GM12864 (cell line): ENCODE measurements at places on chromosomes 6 and 20.

DNA sequence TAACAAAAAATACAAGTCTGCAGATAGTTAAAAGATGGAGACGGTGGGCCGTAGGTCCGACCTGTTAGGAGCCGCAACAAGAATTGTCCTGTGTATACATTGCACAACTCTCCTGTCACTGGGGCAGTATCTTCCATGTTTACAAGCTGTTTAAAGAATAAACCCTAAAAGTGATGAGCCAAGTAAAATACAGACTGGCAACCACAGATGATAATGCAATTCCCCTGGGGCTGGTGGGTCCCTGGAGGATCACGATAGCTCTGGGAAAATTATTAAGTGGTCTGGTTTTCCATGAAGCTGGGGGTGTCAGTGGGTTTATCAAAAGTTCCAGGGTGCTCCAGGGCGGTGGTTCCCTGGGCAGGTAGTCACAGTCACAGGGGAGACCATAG lies 8.1 kb upstream of the FAM50B start:
- no peak for DNase-seq

DNA sequence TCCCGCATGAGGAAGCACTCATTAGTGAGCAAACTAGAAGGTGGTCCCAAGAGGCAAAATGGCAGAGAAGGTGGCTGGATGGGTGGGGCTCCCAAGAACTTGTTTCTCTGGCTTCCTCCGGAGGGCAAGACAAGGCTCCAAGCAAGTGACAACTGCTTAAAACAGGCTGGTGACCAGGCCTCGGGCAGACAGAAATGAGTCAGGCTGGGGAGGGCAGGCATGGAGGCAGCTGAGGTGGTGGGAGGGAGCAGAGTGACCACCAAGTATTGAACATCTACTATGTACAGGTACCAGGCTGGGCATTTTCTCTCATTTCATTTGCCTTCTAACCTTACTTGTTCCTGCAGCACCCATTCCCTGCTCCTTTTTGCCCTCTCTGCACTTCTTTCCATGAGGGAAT lies 33.4 kb downstream of the TNXB start:
- DNase-seq = no peak

- DNase-seq = no peak
These were observed 1.9 kb upstream of the TMEM242 start for GRCh38 chr6:157325069-157325805.

DNA sequence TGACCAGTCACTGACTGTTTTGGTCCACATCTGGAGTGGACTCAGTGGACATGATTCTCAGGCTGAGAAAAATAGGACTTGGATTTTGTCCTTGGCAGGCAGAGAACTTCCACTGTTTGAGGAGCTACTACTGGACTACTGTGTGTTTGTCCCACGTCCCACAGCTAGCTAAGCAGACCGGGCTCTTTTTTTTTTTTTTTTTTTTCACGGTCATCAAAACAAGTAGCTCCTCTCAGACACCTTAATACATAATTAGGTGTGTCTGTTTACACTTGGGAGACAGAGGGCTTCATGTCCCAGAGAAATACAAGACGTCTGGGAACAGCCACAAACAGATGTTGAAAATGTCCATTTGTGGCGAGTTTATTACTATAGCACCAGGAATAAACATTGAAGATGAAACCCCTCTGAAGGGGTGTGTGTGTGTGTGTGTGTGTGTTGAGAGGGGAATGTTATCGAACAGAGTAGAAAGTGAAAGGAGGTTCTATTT lies 155.0 kb upstream of the SUPT3H start:
- no peak for DNase-seq

GRCh38 chr6:79377047-79377446 lies 142.6 kb upstream of the HMGN3 start:
- no peak for DNase-seq

- DNase-seq = no peak
These were observed 13.4 kb downstream of the RAE1 start for GRCh38 chr20:57364451-57364850.

DNA sequence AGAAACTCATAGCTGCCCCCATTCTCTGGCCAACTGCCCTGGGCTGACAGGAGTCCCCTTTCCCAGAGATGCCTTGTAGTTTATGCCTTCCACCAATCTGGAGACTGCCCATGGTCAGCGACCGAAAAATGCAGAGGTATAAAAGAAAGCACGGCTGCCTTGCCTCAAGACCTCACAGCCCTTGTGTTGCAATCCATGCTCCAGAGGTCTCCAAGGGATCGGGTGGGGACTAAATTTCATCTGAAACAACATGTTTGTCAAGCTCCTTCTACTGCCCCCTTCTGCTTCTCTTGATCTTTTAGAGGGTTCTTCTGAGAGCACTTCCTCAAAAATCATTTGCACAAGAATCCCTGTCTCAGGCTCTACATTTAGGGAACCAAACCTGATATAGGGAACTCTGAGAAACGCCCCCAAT lies 128.8 kb downstream of the PLCB1 start:
- no peak for DNase-seq

- no peak for DNase-seq
These were observed 21.7 kb downstream of the ELOVL5 start for GRCh38 chr6:53327017-53327395.

- DNase-seq = no peak
These were observed 4.5 kb upstream of the MYT1 start for GRCh38 chr20:64159711-64160110.

DNA sequence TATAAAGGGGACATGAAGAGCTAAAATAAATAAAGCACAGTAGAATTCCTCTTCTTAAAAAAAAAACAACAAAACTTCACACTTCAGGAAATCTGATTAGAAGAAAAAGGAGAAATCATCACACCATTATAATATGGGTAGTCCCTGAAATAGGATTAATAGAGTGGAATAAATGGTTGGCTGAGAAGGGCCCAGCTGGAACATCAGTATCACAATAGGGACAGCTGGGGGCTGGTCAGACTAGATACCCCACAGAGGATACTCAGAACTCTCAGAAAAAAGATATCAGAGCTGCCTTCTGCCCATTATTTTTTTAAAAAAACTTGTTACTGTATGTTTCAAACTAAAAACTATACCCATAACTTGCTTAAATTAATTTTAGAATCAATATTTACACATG lies 75.2 kb downstream of the DST start:
- no peak for DNase-seq

DNA sequence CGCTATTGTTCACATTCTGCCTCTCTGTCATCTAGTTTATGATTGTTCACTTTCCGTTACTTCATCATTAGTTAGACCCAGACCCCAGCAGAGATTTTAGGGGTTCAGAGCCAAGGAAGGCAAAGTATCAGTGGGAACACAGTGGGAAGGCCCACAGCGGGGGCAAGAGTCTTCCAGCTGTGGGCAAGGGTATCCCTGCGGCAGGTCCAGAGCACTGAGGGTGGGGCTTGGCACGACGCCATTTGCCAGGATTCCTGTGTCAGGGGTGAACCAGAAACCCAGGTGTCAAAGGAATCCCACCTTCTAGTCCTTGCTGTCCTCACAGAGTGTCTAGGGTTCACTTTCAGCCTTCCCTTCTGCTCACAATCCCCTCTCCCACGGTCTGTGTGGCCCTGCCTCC lies 13.3 kb downstream of the RAET1E start:
- DNase-seq = no peak

DNA sequence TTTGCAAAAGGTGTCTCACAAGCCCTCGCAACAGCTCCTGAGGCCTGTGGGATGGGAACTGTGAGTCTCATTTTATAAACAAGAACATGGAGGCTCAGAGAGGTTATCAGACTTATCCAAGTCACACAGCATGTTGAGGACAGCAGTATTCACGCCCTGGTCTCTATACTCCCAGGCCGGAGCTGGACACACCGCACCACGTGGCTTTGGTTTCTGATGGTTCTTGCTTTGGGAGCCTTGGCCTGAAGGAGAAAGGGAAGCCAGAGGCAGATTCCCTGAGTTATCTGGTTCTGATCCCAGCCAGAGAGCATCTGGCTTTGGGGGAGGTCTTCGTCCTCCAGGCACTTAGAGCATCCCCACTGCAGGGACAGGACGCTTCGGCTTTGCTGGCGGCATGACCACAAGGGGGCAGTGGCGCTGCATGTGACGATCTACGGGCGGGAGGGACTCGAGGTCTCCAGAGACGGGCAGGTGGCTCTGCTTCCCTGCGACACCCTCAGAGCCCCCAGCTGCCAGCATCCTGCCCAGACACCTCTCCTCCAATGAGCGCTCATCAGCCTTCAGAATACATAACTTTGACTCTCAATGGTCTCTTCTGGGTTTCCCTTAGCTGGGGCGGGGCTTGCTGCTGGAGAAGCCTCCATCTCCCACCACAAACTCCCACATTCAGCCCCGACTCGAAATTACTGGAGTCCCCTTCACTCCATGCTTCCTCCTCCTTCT lies 51.4 kb upstream of the SAYSD1 start:
- peak; percentile 10 for DNase-seq

DNA sequence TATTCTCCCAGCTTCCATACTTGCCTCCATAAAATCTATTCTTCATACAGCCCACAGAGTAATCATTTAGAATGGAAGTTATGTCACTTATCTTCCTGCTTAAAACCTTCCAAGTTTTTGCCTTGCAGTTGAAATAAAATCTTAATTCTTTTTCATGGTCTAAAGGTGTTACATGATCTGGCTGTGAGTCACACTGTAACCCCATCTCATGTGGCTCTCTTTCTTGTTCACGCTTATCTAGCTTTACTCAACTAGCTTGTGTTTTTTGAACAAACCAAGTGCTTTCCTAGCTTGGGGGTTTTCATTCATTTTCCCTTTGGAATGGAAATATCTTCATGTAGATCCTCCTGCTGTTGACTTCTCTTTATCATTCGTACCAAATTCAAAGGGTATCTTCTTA lies 23.6 kb upstream of the THEMIS start:
- DNase-seq = no peak

- DNase-seq = no peak
These were observed 527.8 kb upstream of the RNF217 start for GRCh38 chr6:124434421-124434820.

GRCh38 chr6:36666826-36667591 lies 11.5 kb upstream of the CDKN1A start:
- peak; percentile 79 for DNase-seq

DNA sequence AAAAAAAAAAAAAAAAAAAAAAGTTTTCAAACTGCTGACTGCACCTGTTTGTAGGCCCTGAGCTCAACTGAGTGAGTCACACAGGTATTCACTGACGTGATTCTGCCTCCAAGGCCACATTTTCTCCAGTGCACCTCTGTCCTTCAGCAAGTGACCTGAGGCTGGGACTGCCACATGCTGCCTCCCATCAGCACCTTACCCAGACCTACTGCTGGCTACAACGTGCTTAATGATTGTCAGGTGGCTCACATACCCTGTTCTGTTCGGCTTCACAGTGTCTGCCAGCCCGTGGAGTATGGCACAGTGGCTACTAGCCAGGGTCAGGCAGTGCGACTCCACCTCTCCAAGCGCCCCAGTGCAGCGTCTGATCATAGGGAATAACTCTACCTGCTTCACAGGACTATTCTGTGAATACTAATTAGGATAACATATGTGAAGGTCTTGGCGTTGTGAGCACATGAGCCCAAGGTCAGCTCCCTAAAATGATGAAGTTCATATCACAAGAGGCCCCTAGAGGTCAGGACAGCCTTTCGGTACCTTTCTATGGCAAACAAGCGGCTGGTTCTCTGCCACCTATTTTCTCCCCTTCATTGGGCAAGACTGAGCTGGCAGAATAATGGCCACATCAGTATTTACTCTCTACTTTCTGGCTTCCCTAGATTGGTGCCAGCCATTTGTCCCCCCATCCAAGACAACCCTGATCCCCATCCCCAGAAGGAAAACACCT lies 28.1 kb downstream of the RIPOR3 start:
- no peak for DNase-seq

DNA sequence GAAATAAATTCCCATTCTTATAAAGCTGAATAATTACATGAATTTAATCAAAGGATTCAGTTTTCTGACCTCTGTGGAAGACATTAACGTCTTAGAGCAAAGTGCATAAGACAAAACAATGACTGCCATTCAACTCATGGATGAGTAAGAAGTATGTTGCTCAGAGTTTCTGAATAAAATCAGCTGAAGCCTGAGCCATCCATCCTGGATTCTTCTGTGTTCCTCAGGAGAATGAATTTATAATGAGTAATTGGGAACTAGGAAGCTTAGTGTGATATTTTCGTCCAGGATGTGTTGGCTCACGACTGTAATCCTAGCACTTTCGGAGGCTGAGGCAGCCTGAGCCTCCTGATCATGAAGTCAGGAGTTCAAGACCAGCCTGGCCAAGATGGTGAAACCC lies 62.8 kb downstream of the PERP start:
- DNase-seq = no peak

DNA sequence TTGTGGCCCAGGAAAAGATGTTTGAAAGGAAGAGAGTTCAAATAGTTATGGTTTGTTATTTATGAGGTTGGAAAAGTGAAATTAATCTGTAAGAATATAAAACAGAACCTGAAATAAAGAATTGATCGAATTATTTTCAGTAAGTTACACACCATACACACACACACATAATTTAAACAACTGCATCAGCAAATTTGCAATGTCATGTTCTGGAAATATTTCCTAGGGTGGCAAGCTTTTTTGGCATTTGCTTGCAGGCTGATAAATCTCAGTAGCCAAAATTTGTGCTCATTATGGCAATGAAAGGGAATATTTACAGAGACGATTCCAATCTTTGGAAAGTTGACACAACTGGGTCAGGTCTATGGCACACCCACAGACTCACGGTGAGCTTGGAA lies 9.5 kb downstream of the CITED2 start:
- no peak for DNase-seq

DNA sequence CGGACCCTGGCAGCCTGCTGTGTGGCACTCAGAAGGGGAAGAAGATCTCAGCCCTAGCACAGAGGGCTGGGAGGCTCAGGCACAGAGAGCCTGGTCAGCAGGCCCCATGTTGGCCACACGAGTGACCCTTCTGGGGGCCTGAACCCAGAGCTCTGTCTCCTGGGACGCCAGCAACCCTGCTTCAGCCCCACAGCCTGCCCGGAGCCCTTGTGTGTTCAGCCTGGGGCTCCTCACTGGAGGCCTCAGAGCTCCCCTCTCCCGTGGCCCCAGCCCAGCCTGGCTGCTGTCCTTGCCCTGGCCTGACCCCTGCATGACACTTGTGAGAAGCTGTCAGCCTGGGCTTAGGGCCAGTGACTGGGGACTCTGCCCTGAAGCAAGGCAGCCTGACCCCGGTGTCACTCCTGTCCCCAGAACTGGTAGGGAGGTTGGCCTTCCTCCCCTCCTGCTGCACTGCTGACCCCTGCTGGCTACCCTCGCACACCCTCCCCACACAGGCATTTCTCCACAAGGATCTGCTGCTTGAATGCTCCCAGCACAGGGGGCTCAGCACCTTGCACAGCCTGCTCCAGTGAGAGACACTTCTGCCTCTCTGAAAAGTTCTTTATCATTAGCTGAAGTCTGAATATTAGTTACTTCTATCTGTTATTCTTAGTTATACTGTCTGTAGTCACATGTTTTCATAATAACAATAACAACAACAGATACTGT lies 15.4 kb upstream of the IP6K3 start:
- no peak for DNase-seq

- DNase-seq = no peak
These were observed 71.9 kb upstream of the NHSL1 start for GRCh38 chr6:138571181-138571580.

DNA sequence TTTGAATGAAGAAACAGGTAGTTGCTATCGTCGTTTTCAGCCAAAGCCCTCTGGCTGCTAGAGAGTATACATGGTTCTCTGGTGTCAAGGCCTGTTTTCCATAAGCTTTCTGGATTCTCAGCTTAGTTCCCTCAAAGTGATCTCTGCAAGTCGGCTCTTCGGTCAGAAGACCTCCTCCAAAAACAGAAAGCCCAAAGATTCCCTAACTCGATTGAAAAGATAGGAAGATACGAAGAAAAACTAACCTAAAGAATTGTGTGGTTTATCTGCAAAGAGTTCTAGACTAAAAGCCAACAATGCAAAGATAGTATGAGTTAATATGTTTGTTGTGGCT lies 545 bp upstream of the ASCC3 start:
- no peak for DNase-seq

- DNase-seq = no peak
These were observed 255.9 kb downstream of the SYNE1 start for GRCh38 chr6:152380993-152381898.
